ENCODE measurements at places on chromosomes 16 and 17.

- DNase-seq: no peak
Measured at GRCh38 chr17:63634816-63635215, 12.6 kb downstream of the MAP3K3 start.

- peak; percentile 97 for DNase-seq
Measured at GRCh38 chr17:59964482-59965328, at the start of gene RNFT1. Gene RNFT1 (minus strand): TSS chr17:59964740. CDS start chr17:59964663, 77 bp downstream.

DNA sequence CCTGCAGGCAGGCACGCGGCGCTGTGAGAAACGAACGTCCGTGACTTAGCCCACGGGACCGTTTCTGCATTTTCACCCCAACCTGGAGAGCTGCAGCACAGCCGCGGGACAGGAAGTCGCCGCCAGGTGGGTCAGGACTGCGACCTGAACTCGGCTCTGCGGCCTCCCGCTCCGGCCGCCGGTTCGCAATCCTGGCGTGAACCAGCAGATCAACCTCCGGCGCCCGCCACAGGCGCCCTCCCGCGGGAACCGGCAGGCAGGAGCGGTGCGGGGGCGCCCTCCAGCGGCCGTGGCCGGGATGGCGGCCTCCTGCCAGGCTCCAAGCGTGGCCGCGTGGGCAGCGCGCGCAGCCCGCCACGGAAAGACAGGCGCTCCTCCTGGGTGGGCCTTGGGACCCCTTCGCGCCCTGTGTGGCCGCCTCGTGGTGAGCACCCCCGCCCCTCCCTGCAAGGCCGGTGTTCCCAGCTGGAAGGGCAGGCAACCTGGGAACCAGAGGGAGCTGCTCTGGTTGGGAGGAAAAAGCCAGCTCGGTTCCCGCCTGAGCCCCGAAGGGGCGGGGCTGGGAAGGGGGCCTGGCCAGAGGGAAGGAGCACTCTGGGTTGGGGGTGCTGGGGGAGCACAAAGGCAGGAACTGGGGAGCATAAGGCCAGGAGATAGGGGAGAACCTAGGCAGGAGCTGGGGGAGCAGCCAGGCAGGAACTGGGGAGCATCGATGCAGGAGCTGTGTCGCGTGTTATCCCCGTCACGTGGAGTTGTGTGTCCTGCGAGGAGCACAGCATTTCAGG, 28.2 kb downstream of the ACTG1 start:
- DNase-seq: peak; percentile 90

DNA sequence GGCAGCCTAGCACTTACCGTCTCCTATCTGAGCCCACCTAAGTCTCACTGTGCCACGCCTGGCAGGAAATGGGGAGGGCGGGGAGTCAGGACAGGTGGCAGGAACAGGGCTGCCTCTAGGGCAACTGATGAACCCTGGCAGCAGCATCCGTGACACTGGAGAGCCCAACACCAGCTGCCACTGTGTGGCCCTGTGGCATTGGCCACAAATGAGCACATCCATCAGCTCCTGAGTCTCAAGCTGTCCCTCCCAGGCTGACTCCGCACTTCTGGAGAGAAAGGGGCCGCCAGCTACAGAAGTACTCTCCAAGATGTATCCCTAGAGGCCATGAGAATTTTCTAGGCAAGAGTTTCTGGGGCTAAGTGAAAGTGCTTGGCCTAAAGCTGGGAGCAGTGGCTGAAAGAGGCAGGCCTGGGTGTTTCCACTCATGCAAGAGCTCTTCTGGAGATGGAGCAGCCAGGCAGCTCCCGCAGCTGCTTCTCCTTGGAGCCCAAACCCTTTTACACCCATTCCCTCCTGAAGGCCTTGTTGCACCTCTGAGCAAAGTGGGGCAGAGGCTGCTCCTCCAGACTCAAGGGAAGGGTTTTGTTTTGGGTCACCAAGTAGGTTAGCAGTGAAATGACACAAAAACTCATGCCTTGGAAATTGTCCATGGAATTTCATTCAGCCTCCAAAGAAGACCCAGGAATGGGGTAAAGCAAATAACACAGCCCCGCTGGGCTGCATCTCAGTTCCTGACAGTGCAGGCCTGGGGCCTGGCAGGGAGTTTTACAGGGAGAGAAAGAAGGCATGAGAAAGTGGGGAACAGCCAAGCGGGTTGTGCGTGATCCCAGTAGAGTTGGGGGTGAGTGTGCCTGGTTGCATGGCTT, 25.8 kb downstream of the PEMT start:
- DNase-seq: no peak

- DNase-seq: no peak
Measured at GRCh38 chr16:88382491-88383400, at the start of gene ZNF469. Gene ZNF469 (plus strand): TSS chr16:88382959. CDS start chr16:88427471, 44,512 bp downstream.

DNA sequence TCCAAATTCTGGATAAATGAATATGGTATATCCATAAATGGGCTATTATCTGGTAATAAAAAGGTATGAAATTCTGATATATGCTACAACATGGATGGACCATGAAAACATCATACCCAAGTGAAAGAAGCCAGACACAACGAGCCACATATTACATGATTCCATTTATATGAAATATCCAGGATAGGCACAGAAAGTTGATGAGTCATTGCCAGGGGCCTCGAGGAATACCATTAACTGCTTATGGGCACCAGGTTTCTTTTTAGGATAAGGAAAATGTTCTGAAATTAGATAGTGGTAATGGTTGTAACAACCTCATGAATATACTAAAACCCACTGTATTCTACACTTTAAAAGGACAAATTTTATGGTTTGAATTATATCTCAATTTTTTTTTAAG, 123.2 kb downstream of the PITPNC1 start:
- no peak for DNase-seq

- no peak for DNase-seq
Measured at GRCh38 chr17:28191018-28191417, 128.0 kb upstream of the TMEM97 start.

DNA sequence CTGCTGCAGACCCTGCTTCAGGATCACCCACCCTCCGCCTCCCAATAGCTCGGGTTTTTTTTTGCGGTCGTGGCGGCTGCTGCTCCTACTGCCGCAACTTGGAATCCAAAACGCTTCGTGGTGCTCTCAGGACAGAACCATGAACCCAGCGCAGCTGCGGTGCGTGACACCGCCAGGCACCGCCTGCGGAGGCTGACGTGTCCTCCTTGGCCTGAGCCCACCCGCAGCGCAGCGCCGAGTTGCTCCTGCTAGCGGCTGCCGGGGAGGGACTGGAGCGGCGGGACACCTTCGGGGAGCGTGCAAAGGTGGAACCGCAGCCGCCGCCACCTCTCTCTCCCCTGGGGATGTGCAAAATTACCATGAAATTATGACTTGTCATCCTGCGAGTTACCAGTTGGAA, 1893.0 kb downstream of the TP53TG3F start:
- DNase-seq: no peak

- no peak for DNase-seq
Measured at GRCh38 chr17:1871756-1872155, 42.0 kb downstream of the RPA1 start.

DNA sequence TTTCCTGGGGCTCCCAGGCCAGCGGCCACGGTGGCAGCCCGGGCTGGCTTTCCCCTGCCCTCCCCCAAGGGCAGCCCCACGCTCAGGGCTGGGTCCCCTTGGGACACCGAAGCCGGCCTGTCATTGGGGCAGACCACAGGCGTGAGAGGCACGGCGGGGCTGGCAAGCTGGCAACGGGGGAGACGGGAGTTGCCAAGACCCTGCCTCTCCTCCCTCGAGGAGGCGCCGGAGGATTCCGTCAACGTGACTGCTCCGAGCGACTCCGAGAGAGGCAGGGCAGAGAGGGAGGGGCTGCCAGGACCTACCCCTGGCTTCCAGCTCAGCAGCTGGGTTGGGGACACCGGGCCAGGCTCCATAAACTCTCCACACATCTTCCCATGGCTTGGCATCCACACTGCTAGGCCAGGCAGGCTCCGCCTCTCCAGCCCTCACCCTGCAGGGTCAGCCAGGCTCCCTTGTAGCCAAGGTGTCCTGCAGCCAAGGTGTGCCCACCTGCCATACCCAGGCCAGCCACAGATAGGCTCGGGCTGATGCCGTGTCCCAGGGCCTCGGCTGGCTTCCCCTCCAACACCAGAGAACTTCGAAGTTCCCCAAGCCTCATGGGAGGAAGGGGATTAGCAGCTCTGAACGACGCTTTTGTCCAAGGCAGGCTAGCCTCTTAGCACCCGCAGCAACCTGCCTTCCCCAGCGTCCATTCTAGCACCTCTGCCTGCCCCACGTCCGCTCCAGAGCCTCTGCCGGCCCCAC, 25.5 kb downstream of the TIMM22 start:
- DNase-seq: no peak

DNA sequence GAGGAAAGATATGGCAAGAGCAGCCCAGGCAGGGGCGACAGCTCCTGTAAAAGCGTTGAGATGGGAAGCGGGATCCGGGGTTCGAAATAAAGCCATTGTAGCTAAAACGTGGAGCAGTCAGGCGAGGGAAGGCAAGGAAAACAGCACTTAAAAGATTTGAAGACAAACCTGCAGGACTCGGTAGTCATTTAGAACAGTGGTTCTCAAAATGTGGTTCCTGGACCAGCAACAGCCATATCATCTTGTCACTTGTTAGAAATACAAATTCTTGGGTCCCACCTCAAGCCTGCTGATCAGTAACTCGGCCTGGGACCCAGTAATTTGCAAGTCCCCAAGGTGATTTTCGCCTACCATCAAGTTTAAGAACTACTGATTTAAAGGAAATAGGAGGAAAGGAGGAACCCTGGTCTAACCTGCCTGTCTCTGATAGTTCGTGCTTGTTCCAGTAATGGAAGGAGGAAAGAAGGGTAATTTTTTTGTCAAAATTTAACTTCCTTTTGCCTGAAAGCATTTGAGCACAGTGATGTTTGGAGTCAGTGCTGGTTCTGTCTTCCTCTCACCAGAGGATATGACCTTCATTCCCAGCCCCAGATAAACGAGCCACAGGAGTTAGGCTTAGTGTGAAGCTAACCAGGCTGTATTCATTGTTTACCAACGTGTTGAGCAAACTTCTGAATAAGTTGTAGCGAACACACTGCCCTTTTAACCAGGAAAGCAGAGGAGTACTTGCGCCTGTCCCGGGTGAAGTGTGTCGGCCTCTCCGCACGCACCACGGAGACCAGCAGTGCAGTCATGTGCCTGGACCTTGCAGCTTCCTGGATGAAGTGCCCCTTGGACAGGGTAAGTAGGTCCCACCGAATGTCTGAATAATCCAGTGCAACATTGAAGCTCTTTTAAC, 1.1 kb downstream of the ORC6 start:
- DNase-seq: no peak

DNA sequence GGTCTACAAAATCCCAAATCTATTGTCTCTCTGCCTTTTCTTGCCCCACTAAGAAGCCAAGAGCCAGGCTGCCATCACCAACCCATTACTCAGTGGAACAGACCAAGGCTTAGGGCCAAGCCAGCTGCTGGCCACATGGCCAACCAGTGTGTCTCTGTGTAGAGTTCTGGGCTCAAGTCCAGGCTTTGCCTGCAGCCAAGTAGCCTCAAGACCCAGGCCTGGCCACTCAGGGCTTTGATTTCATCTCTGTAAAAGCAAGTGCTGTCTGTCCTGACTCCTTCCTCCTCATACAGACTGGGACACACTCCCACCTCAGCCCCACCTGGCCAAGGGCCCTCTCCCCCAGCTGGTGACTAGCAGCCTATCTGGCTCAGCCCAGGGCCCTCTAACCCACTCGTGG, 14.6 kb downstream of the SREBF1 start:
- DNase-seq: no peak

DNA sequence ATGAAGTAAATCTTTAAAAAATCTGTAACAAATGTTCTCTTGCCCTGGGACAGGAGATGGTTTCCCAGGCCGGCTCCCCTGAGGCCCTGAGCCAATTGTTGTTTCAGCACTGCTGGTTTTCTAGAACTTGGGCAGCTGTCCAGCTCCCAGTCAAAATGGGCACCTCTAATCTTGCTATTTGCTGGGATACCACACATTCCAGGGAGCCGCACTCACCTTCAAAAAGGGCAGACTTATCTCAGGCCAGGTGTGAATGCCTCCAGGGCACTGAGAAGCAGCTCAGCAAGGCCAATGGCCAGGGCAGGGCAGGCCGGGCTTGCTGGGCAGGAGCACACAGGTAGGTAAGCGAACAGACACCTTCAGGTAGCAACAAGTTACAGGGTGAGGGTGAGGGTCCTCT, 24.4 kb downstream of the TRIM16 start:
- DNase-seq: no peak

DNA sequence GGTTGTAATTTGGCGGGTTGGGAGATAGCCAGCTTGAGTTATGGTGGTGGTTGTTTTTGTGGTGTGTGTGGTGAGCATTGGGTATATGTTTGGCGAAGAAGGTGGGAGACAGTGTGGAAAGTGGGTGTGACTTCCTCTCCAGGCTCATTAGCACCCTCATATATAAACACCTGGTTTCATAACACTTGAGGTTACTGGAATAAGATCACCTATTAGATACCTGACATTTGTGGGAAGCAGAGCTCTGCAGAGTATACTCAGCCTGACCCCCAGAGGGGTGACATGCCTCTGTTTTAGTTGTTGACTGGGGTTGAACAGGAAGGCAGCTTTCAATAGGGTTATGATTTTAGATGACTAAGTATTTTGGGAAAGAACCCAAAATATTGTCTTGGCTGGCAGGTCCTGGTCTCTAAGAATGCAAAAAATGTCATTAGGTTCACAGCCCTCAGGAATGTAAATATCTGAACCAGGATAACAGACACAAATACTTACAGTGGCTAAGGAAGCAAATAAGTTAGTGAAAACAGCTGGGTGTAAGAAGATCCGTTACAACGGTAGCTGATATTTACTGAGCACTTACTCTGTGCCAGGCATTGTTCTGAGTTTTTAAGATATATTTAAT, 18.3 kb upstream of the EFCAB13 start:
- no peak for DNase-seq

Measured in stimulated activated CD4-positive, alpha-beta T cell treated with anti-CD3 and anti-CD28 coated beads, Interleukin-4, amount 100 ng/mL, for 1 hour (primary cell).